ENCODE measurements at places on chromosomes 7 and 10.

- no peak for DNase-seq
These were observed 21.6 kb upstream of the SAR1A start for GRCh38 chr10:70191972-70192305.

GRCh38 chr10:69801434-69802315 lies at the start of gene COL13A1:
Gene COL13A1 (plus strand): TSS chr10:69801906. CDS start chr10:69802424, 518 bp downstream.
- DNase-seq = peak; percentile 68

DNA sequence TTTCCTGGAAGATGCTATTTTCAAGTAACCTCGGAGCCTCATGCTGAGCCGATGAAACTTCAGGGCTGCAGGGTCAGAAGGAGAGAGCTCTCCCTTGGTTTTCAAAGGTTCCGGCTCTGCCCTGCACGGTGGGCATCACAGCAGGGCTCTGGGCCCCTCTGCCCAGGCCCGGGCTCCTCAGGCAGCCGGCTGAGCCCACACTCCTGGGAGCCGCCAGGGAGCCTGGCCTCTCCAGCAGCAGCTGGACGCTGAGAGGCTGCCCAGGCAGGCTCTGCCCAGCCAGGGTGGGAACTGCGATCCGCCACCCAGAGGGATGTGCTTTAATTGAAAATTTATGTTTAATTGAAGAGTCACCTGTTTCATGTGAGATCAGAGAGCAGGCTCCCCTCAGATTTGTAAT lies 97.5 kb upstream of the MGMT start:
- DNase-seq = no peak

DNA sequence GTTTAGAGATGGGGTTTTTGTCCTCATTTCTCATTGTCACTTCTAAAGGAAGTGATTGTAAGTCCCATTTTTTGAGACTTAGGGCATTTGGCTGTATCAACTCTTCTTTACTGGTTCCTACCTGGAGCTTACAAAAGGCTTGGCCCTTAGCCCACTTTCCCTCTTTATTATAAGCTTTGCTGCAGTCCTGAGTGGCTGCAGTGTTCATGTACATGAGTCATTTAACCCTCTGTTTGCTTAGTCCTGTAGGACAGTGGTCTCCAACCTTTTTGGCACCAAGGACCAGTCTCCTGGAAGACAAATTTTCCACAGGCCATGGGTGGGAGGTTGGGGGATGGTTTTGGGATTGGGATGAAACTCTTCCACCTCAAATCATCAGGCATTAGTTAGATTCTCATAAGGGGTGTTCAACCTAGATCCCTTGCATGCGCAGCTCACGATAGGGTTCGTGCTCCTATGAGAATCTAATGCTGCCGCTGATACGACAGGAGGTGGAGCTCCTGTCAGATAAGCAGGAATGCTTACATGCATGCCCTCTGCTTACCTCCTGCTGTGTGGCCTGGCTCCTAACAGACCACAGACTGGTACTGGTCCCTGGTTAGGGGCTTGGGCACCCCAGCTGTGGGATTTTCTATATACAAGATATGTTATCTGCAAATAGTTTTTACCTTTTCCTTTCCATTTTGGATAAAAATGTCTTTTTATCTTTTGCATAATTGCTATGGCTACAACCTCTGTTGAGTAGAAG lies 99.7 kb downstream of the CCSER2 start:
- no peak for DNase-seq

DNA sequence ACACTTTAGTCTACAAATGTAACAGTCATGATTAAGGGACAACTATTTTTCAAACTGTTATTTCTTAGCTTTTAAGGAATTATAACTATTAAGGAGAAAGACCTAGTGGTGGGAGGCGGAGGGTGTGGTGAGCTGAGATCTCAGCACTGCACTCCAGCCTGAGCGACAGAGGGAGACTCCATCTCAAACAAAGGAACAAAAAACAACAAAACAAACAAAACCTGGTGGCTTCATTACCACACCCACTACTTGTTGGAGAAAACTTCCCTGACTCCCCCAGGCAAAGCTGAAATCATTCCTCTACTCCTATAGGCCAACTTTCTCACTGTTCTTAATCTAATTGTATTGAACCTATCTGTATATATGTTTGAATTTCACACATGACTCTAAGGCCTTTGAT lies 3.2 kb downstream of the POLR1F start:
- no peak for DNase-seq

Measured in right hindlimb (tissue), 1 donor.